ENCODE measurements at places on chromosomes 2 and 18. TPM values are rescaled to one million over a fixed set of nuclear protein-coding genes. Genes with fewer than 3 reads are reported as not detected.

GRCh38 chr2:111050701-111051376 lies 69.9 kb upstream of the BCL2L11 start:
- DNase-seq: no peak

DNA sequence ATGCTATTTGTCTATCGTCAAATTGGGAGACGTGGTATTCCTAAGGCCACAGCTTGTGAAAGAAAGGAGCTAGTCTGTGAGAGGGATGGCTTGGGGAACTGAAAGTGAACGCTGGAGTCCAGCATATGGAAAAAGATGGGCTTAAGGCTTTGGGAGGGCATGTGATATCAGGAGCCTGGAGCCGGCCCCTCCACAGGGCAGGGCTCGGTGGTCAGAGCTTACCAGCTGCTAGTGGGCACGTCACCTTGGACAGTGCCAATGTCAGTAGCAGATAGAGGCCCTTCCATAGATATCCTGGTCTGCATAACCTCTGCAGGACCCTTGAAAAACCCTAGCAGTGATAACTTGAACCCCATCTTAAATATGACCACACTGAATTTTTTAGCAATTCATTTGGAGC lies 259.1 kb upstream of the RAB6C start:
- no peak for DNase-seq

GRCh38 chr18:57585421-57585820 lies 1.1 kb downstream of the FECH start:
- DNase-seq: no peak

GRCh38 chr18:69935319-69936190 lies 12.1 kb downstream of the CD226 start:
- no peak for DNase-seq

Gene CEBPZOS
- 45.3 TPM for total RNA-seq

Gene INHBB
- 0.16 TPM for total RNA-seq

Gene CFAP65
- 0.26 TPM for total RNA-seq

Measured in A172 (cell line).